ENCODE measurements at places on chromosomes 1 and 21.

DNA sequence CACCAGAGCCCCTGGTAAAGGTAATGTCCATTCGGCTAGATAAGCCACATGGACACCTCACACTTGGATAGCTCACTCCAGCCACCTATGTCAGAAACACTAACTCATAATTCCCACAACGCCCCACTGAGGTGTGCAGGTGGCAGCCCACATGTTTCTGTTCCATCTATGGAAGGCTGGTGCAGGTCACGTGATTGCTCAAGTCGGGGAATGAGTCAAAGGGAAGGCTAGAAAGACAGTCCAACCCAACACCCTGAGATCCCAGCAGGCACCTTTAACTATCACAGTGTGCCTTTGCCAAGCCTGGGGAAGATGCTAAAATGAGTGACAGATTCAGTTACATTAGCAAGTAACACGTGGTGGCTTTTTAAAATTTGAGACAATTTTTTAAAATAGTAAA, 45.3 kb upstream of the KCNE1 start:
- no peak for DNase-seq

DNA sequence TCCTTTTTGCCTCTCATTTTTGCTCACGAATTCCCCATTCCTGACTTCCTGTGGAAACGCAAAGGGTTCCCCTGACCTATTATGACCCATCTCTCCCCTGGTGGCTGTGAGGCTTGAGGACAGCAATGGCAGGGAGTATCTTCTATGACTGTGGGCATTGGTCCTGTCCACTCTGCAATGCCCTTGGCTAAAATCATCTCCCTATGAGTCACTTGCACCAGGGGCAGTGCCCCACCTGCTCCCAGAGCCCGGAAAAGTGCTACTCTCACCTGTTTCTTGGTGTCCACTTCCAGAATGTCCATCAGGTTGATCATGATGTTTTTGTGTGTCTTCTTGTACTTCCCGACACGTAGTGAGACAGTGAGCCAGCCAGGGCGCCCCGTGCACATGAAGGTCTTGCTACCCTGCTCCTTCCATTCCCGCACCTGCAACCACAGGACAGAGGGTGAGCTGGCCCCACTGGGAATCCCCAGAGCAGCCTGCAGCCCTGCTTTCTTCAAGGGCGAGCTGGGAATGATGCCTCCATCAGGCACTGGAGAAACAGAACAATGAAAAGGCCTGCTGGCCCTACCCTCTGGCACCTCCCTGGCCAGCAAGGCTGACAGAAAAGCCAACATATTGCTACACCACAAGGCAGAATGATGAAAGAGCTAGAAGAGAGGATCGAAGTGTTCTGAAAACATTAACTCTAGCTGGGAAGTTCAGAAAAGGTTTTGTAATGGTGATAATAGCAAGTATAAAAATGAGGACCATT, 3.5 kb downstream of the DHCR24 start:
- no peak for DNase-seq

DNA sequence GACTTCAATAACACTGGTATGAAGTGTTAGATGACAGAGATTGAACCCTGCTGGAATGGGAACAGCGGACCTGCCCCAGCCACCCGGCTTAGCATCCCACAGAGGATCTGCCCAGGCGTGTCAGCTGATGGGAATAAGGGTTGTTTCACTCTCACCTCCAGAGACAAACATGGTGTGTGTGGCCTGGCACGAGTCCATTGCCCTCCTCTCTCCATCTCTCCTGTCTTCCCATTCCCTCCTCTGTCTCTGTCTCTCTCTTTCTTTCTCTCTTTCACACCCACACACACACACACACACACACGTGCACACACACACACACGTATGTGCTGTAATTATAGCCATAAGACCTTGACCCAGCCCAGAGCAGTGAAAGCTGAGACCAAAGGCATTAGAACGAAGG, 200.2 kb downstream of the HIVEP3 start:
- no peak for DNase-seq

DNA sequence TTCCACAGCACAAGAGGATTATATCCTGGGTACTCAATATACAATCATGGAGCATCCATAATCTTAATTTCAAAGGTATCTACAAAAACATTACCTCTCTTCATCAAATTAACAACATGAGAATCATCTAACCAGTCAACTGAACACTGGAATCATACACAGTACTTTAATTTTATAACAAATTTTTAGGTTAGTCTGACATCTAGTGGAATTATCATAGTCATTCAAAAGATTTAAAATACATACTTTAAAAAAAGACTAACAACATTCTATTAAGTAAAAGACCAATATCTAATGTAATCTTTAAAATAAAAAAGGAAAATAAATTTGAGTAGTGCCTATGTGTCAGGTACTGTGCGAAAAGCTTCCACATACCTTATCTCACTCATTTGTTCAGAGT, 16.8 kb upstream of the SH3GLB1 start:
- DNase-seq: no peak

GRCh38 chr1:225355863-225356262, 72.0 kb downstream of the LBR start:
- DNase-seq: no peak

- DNase-seq: no peak
These were observed 22.3 kb downstream of the SLC9A1 start for GRCh38 chr1:27132624-27133023.

- DNase-seq: no peak
These were observed 578 bp upstream of the TRIM62 start for GRCh38 chr1:33182401-33182841.

DNA sequence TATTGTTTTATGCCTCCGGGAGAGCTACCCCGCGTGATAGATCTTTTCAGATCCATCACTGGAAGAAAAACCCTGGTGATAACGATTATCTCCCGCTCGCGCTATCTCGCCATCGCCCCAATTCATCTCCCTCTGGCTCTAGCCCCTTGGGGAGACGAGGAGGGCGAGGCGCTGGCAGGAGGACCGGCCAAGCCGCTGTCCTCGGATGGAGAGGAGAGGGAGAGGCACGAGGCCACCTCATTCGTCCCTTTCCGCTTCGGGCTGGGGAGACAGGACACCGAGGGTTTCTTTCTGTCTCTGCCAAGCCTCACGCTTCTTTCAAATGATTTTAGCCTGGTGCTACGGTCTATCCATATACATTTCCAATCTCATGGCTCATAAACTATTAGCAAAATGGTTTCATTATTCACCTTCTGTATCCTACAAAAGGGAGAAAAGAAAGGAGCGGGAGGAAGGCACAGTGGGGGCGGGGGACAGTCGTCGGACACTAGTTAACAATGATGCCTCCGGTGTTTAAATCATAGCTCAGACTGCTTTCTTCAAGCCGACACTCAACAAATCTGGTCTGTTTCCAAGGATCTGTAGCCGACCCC, 415.0 kb upstream of the ESRRG start:
- DNase-seq: no peak

- no peak for DNase-seq
These were observed 78.9 kb downstream of the RHOU start for GRCh38 chr1:228814176-228814575.

DNA sequence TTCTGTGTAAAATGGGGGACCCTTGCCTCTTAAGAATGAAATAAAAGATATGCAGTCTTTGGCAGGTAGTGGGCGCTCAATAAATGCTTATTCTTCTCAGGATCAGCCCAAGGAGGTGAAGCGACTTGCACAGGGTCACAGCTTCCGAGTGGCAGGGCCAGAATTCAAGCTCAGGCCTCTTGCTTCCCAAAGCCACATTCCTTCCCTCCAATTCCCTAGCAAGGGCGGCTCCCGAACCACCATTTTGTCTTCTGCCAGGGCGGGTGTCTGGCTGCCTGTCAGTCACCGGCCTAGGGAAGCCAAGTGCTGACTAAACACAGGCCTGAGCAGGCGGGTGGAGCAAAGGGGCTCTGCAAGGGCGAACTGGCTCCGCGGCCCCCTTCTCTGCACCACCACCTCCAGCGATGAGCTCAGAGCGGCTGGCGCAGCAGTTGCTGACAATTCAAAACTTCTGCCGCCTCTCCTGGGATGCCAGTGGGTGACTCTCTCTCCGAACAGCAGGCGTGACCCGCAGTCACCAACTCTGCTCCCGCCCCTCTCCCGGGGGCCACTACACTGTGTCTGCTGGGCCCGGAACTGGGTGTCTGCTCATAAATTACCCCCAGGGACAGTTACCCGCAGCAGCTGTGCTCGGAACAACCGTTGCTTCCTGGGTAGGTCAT, 10.8 kb downstream of the GPR3 start:
- no peak for DNase-seq

GRCh38 chr1:3079381-3080052, 10.5 kb downstream of the PRDM16 start:
- DNase-seq: no peak

GRCh38 chr1:7248549-7249199, 463.4 kb downstream of the CAMTA1 start:
- no peak for DNase-seq

DNA sequence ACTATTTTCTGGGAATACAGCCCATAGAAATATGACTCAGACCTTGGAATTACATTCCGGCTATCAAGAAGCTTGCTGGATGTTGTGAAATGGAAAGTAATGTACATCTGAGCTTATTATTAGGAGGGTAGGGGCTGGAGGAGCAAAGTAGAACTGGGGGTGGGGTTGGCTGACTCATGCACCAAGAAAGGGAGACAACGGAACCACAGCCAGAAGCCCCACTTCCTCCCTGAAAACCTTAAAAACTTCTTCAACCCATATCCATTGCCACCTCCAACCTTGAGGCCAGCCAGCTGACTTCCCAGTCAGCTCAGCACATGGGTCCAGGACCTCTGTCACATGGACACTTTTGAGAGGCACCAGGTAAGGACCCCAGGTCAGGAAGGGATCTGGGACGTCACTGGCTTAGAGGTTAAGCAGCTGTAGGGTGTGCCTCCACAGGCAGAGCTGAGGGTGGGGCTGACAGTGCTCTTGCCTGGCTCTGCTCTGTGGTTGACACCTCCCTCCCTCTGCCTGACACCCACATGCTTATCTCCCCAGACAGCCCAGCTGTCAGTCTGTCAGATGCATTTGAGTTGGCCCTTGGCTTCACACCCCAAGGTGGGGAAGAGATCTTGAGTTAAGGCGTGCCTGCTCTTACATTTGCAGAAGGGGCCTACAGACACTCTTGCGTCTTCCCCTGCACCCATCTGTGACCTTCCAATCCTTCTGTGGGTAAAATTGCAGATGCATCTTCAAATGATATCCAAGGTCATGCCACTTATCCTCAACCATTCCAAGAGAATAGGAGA, 5.7 kb upstream of the ZNF683 start:
- DNase-seq: peak; percentile 54

DNA sequence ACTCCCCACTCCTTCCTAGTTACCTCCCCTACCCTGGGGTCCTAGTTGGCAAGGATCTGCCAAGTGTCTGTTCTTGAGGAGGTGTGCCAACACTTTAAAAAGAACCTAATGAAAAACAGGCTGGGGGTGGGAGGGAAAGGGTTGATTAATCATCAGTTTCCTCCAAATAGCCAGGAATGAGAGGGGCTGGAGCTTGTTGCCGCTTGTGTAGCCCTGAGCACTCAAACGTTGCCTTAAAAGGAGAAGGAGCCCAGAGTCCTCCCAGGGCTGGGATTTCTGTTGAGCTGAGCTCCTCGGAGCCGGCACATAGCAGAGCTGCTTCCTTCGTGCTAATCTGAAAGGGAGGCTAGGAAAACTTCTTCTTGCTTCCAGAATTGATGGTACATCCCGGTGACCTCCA, 15.9 kb downstream of the SHISA4 start:
- no peak for DNase-seq

GRCh38 chr1:94658221-94658620, 116.7 kb upstream of the F3 start:
- no peak for DNase-seq

DNA sequence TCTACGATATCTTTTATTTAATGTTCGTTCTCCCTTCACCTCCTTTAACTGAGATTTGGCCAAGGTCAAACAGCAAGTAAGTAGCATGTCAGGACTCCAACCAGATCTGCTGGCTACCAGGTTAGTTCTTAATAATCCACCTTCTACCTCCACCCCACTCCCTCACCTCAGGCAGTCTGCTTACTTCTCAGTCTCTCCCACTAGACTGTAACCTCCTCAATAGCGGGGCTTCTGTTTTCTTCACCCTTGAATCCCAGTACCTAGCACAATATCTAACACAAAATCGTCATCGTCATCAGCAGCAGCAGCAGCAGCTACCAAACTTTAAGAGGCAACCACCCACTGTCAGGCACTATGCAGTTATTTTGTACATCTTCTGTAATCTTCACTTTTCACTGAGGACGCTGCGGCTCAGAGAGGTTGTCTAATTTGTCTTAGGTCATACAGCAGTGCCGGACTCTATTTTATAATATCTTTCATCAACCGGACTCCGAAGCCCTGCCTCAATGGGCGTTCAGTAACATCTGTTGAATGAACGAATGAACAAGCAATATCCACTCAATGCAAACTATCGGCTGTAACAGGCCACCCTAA, 859 bp upstream of the MAGI3 start:
- no peak for DNase-seq

- no peak for DNase-seq
These were observed 29.3 kb upstream of the C1QA start for GRCh38 chr1:22607154-22607553.

DNA sequence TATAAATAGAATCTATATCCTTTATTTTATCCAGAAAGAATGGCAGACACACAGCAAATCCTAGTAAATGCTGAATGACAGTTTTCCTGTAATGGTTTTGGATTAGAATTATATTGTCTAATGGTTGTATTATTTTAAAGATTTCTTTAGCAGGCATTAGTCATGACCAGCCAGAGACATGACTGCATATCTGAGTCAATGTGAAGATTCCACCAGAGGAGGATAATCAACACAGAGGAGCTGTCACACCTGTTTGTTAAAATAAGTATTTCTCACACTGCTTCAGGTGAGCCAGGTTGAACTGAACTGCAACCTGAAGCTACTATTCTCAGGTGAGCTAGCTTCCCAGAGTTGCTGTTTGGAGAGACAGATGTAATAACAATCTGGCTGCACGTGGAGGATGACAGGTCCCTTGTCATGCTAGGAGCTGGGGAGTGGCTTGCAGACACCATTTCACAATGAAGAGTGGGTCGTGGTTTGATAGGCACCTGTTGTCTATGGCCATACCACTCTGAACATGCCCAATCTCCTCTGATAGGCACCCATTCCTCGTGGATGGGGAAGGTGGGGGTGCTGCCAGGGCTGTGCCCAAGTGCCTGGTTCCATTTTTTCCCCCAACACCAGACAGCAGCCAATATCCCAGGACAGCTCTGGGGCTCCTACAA, 94.3 kb downstream of the KCNJ6 start:
- no peak for DNase-seq

DNA sequence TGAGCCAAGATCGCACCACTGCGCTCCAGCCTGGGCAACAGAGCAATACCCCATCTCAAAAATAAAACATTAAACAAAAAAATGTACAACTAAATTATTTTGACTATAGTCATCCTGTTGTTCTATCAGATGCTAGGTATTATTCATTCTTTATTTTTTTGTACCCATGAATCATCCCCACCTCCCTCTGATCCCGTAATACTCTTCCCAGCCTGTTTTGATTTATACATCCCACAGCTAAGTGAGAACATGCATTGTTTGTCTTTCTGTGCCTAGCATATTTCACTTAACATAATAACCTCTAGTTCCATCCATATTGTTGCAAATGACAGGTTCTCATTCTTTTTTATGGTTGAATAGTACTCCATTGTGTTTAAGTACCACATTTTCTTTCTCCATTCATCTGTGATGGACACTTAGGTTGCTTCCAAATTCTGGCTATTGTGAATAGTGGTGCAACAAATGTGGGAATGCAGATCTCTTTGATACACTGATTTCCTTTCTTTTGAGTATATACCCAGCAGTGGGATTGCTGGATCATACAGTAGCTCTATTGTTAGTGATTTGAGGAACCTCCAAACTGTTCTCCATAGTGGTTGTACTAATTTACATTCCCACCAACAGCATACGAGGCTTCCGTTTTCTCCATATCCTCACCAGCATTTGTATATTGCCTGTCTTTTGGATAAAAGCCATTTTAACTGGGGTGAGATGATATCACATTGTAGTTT, 84.4 kb downstream of the MACF1 start:
- DNase-seq: no peak
